ENCODE measurements at places on chromosomes 1 and 21. TPM values are rescaled to one million over a fixed set of nuclear protein-coding genes. Genes with fewer than 3 reads are reported as not detected.

The VCAM1 gene
- 8.3 TPM for total RNA-seq

The LRIG2 gene
- total RNA-seq = 12.0 TPM

The USH2A gene
- under 0.01 TPM for total RNA-seq

The AMY1A gene
- total RNA-seq = not detected

The OR6K3 gene
- not detected for total RNA-seq

The MX2 gene
- 19.7 TPM for total RNA-seq

The KAZN gene
- 9.9 TPM for total RNA-seq

- no peak for DNase-seq
Observed at GRCh38 chr1:176119549-176119948, 87.5 kb downstream of the COP1 start.

DNA sequence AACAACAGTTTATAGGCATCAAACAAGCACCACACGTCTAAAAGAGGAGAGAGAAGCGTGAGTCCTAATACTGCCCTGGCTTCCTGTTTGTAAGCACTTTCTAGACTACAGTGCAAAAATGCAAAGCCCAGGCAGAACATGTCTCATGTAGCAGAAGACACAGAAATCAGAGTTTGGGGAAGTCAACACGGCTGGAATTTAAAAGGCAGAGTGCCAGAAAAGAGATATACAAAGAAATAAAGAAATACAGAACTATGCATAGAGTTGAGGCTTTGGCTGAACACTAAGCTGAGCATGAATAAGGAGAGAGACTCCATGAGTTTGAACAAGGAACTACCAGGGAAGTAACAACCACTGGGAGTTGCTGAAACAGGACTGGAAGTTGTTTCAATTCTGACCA is 566.6 kb upstream of the NR5A2 start:
- no peak for DNase-seq

DNA sequence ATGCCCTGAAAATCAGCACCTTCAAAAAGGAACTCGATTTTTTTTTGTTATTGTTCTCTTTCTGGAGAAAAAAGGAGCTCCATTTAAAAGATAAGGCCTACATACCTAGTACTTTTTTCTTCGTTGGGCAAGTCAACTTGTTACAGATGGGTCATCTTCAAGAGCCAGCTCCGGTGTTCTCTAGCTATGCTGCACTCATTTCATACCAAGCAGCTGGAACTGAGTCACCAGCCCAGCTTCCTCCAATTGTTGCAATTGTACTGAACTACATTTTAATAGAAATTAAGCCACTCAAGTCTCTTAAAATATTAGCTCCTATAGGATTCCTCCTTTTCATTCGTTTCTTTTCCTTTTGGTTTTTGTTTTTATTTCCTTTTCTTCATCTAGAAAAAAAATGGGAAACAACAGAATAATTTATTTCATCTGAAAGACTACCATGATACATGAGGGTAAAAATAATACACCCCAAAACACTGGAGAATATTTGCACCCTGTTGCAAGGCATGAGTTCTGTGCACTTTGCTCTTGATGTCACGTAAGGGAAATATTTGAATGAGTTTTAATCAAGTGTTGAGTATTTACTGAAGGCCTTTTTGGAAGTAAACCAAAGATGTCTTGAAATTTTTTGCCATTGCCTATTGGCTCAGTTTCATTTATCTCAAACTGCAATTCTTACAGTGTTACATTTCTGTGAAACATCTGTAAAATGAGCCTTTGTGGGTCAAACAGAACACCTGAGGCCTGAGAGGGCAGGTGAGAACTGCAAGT is 60.5 kb downstream of the CLIC4 start:
- no peak for DNase-seq

- DNase-seq = no peak
Observed at GRCh38 chr1:9726406-9726805, 74.9 kb downstream of the PIK3CD start.

DNA sequence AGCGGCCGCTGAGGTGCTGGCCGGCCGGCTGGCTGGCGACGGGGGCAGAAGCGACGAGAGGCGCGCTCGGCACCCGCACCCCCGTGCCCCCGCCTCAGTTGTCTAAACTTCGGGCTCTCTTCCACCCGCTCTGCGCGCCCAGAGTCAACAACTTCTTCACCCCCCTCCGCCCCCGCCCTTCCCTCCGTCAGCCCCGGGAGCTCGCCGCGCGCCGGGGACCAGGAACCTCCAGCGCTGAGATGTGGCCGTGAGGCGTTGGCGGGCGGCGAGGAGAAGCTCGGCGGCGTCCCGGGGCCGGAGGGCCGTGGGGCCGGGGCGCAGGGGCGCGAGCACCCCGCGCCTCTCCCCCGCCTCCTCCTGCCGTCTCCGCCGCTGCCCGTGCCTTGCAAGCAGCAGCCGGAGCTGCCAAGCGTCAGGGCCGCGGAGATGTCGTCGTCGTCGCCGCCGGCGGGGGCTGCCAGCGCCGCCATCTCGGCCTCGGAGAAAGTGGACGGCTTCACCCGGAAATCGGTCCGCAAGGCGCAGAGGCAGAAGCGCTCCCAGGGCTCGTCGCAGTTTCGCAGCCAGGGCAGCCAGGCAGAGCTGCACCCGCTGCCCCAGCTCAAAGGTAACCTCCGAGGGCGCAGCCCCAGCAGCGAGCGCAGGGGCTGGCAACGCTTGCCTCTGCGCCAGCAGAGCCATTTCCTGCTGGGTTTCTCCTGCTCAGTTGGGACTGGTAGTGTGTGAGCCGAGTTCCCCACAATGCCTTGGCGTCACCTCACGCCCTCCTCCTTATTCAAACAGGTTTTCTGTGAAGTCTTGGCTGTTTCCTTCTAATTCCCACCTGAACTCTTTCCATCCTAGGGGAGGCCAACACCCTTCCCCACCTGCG is 710 bp downstream of the PPP2R5A start:
- peak; percentile 94 for DNase-seq

GRCh38 chr1:116432655-116433265 is 59.7 kb downstream of the ATP1A1 start:
- peak; percentile 62 for DNase-seq

DNA sequence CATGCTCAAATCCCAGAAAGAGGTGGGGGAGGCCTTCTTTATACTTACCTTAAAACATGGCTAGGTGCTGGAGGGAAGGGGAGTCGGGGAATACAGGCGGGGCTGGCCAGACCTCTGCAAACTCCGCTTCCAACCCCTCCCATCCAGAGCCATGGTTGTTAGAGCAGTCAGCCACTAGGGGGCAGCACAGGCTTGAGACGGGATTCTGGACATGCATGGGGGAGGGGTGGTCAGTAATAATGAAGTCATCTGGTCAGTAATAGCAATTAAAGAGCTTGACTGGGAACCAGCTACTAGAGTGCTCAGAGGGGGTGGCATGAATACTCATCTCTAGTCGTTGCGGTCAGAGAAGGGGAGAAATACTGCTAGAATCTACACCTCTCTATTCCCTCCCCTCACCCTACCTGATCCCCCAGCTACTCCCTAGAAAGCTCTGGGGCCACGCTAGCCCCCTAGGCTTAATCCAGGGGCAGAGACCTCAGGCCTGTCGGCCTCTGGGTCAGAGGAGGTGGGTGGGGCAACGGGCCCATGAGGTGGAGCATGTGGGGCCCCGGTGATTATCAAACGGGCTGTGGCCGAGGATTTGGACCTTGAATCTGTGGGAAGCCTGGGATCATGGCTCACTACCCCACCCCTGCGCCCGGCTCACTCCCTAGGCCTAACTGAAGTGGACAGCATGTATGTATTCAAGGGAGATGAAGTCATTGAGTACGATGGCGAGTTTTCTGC is 2.9 kb downstream of the CASQ1 start:
- DNase-seq = peak; percentile 96

DNA sequence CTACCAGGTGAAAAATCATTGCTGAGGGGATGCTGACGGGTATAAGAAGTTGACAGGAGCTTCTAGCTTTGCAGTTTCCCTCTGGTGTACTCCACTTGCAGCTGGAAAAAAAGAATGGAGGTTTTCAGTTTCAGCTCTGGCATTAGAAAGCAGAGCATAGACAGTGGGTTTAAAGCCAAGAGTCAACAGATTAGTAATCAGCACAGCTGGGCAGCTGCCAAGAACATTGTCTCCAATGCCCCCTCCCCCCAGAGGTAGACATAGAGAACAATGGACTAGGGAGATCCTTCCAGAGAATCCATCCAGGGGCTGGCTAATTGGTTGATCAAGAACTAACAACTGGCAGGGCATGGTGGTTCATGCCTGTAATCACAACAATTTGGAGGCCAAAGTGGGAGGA is 10.1 kb upstream of the ZBTB8B start:
- DNase-seq = no peak

GRCh38 chr1:23562137-23562876 is 3.0 kb upstream of the ID3 start:
- DNase-seq = peak; percentile 98

GRCh38 chr1:107538502-107538901 is 397.7 kb downstream of the NTNG1 start:
- DNase-seq = no peak

DNA sequence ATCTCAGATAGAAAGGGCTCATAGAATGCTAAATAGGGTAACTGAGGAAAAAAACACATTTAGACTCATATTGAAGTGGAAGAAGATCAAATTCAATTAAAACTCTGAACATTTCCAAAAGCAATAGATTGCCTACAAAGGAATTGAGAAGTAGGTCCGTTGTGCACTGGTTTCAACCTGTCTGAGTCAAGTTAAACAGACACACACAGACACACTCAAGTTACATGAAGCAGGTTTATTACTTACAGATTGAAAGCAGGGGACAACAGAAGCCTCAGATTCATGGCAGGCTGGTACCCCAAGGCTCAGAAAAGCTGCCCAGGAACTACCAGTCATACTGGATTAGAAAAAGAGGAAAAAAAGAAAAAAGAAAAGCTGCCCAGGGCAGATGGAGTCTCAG is 20.7 kb upstream of the S100A2 start:
- no peak for DNase-seq

DNA sequence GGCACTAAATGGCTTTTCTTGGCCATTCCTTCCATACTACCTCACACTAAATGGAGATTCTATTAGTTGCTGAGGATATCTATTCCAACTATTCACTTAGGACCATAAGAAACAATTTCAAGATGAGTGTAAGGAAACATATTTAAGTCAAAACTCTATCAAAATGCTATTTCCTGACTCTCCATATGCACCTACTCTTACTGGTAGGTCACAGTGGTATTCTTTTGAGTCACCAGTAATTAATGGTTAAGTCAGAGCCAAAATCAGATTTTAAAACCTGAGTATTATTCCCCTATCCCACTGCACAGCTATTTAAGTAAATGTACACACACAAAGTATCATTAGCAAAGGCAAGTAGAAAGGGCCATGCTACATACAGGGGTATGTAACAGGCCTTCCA is 50.3 kb downstream of the ARID4B start:
- no peak for DNase-seq

GRCh38 chr1:87894062-87894461 is 565.4 kb downstream of the LMO4 start:
- DNase-seq = no peak

DNA sequence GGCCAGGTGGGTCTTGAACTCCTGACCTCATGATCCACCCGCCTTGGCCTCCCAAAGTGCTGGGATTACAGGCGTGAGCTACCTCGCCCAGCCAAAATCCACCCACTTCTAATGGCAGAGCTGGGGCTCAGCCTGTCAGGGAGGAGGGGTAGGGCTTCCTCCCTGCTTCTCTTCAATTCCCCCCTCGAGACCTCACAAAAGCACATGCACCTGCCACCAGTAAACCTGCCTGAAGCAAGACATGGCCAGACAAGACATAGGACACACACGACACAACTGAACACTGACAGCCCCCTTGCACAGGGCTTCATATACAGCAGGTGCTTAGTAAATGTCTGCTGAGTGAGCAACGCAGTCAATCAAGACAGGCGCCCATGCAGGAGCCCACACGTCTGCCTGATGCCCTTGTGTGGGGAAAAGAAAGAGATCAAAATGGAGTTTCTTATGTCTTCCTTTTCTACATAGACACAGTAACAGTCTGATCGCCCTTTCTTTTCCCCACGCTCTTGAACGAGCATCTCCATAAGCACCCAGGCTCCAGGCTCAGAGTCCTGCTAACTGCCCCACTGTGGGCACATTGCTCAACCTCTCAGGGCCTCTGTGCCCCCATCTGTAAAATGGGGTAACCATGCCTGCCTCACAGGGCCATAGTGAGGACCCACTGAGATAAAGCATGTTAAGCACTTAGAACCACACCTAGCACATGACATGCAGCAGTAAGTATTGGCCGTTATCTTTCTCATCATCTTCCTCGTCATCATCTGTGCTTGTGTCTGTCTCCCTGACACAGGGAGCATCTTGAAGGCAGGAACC is 8.8 kb downstream of the SDC3 start:
- no peak for DNase-seq

DNA sequence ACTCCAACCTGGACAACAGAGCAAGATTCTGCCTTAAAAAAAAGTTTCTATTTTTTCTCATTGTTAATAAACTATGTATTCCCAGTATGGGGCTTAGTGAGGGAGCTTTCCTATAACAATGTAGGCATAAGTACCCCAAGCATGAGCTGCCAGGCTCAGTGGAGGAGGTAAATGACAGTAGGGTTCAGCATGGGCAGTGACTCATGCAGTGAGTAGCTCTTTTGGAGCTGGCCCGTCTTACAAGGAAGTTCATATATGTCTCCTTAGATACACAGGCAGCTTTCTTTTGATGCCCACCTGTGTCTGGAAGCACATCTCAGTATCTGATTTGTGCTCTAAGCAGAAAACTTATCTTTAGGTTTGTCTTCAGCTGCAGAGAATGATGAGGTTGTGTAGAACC is 57.9 kb downstream of the ZNF678 start:
- peak; percentile 66 for DNase-seq

- DNase-seq = no peak
Observed at GRCh38 chr1:100713626-100714025, 5.9 kb upstream of the VCAM1 start.
